IMR-90 (cell line): ENCODE measurements at places on chromosomes 4 and X. TPM values are rescaled to one million over a fixed set of nuclear protein-coding genes. Genes with fewer than 3 reads are reported as not detected.

GRCh38 chrX:1400742-1401471 lies 9.0 kb upstream of the SLC25A6 start:
- no peak for DNase-seq

- no peak for DNase-seq
These were observed 3.1 kb upstream of the BCORL1 start for GRCh38 chrX:129979207-129979920.

ZNF280C gene
- total RNA-seq, result 4.5 and 6.1 TPM in 2 replicates

CT45A5 gene
- not detected in 2 replicates for total RNA-seq

- DNase-seq, result no peak
These were observed 940.0 kb downstream of the SH3BGRL start for GRCh38 chrX:82141942-82142341.

DNA sequence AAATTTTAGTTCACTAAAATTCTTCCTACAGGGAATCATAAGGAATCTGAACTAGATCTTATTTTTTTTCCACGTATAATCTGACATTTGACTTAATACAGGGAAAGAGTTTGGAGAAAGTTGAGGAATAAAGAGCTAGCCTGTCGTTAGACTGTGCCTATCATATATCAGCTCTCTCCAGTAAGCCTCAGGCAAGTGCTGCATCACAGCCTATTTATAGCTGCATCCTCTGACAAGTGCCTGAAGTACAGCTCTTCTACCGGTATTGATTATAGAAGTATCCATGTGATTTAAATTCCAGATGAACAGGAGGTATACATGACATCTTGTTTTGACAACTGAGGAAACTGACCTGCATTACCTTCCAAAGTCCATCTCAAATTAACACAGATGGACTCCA lies 248.9 kb downstream of the TLL1 start:
- DNase-seq, result no peak

GPR173 gene
- 0.90 and 1.1 TPM in 2 replicates for total RNA-seq

DNA sequence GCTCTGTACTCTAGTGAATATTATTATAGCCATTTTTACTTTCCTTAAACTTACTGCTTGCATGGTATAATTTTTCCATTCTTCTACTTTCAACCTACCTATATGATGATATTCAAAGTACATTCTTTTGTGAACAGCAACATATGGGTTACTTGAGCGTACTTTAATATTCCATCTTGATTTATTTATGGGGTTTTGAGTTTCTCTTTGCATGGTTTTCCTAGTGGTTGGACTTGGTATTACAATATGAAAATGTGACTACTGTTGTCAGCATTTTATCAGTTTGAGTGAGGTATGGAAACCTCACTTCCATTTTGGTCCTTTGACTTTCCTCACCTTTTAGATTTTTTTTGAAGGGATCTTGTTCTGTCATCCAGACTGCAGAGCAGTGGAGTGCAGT lies 35.9 kb downstream of the ADGRG4 start:
- no peak for DNase-seq

- no peak for DNase-seq
These were observed 60.3 kb upstream of the DDX3X start for GRCh38 chrX:41273638-41274037.
